Stimulated activated CD8-positive, alpha-beta memory T cell treated with anti-CD3 and anti-CD28 coated beads, Interleukin-7, amount 100 ng/mL, for 24 hours (primary cell): ENCODE measurements at places on chromosomes 13 and 19.
A peak's percentile ranks its signal among the peaks of the same experiment; 100 is the strongest.

DNA sequence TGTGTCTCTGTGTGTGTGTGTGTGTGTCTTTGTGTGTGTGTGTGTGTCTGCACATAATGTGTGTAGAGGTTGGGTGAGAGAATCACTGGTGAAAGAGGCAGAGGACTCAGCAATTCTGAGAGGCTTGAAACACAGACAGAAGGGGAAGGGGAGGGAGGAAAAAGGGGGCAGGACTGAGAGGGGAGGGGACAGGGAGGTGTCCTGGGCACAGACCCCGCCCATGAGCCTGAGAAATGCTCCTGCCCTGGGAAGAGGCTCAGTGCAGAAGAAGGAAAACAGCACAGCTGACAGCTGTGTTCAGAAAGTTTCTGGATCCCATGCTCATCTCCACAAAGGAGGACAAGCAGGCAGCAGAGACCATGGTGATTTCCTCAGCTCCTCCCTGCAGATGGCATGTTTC is 59.1 kb upstream of the CEACAM8 start:
- no peak for DNase-seq

- DNase-seq, result peak; percentile 66
Observed at GRCh38 chr19:39401549-39402345, 4.9 kb upstream of the ZFP36 start.

- DNase-seq, result no peak
Observed at GRCh38 chr13:33403807-33404362, 118.3 kb upstream of the STARD13 start.

DNA sequence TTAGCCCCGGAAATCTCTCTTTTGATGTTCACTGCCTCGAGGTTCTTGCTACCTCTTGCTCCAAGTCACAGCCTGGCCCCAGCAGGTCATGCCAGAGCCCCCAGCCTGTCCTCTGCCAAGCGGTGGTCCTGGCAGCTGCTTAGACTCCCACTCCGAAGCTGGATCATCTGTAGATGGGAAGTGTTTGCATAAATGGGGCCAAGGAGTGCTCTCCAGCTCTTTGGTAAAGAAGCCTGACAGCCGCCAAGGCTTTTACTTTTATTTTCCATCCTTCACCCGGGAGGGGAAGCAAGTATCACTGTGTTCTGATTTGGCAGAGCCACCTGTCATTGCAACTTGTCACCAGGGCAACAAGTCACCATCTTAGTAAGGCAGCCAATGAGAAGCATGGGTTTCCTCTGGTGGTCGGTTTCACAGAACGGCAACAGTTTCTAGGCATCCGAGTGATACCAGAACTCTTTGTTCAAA is 10.6 kb upstream of the RETN start:
- no peak for DNase-seq

DNA sequence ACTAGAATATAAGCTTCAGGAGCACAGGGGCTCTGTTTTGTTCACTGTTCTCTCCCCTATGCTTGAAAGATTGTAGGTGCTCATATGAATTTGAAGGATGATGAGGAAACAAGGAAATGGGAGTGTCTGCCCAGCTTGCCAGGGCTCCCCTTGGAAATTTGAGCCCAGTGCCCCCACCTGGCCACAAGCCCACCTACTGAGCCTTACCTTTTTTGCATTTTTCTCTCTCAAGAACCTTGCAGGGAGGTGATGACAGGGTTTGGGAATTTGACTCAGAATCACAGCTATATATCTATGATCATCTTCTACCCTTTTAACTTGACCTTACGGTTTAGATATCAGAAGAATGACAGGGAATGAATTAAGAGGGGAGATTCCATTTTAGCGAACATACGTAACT is 33.8 kb downstream of the SERP2 start:
- no peak for DNase-seq

DNA sequence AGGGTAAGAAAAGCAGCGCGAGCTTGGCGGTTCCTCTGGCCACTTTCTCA is at the start of gene DMRTC2:
TSS of gene DMRTC2 (plus strand) at position 42 of the 50 bp plus-strand sequence. CDS start 2,387 bp downstream, outside the sequence.
- DNase-seq, result no peak

GRCh38 chr19:50261446-50261970 is 58.1 kb downstream of the MYH14 start:
- DNase-seq, result no peak

- no peak for DNase-seq
Observed at GRCh38 chr19:53671663-53672062, 39.9 kb downstream of the DPRX start.

- no peak for DNase-seq
Observed at GRCh38 chr19:49767381-49767780, 580 bp downstream of the AP2A1 start.

DNA sequence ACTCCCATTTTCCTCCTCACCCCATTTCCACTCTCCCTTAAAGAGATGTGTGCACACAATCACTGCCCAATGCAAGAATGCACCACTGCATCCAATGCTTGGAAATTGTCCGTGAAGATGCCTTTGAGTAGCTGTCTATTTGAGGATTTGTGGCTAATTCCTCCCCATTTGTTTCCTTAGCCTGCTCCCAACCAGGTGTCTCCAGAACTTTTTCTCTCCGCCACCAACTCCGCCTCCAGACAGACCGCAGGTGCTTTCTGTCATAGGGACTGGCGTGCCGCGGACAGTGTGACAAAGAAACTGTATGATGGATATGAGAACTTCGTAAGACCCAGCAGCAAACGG is 461 bp upstream of the TM9SF2 start:
- DNase-seq, result no peak

DNA sequence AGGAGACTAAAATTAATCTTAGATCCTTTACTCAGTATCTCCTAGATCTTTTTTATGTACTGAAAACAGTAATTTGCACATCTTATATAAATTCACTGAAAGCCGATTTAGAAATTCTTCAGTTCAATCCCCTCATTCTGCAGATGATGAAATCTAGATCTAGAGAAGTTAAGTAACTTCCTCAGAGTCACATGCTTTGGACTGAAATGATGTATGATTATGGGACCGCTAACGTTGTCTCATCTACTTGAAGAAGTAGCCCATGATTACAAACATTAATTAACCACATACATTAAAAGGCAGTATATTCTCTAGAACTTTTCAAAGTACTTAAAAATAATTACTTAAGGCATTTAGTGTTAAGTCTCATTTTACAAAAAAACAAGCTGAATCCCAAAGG is 37.8 kb downstream of the ELF1 start:
- DNase-seq, result no peak

GRCh38 chr19:49057636-49058234 is at the start of gene CGB7:
Gene CGB7, minus strand, starts transcription at chr19:49057749. Its CDS starts 2,374 bp downstream, at chr19:49055375.
- peak; percentile 9 for DNase-seq

GRCh38 chr13:109369353-109370052 is 416.9 kb downstream of the IRS2 start:
- DNase-seq, result no peak

GRCh38 chr13:48561466-48562235 is 28.8 kb upstream of the RCBTB2 start:
- DNase-seq, result no peak

GRCh38 chr19:15340086-15340485 is 7.7 kb upstream of the BRD4 start:
- no peak for DNase-seq

GRCh38 chr13:67736646-67737420 is 506.7 kb upstream of the PCDH9 start:
- no peak for DNase-seq

DNA sequence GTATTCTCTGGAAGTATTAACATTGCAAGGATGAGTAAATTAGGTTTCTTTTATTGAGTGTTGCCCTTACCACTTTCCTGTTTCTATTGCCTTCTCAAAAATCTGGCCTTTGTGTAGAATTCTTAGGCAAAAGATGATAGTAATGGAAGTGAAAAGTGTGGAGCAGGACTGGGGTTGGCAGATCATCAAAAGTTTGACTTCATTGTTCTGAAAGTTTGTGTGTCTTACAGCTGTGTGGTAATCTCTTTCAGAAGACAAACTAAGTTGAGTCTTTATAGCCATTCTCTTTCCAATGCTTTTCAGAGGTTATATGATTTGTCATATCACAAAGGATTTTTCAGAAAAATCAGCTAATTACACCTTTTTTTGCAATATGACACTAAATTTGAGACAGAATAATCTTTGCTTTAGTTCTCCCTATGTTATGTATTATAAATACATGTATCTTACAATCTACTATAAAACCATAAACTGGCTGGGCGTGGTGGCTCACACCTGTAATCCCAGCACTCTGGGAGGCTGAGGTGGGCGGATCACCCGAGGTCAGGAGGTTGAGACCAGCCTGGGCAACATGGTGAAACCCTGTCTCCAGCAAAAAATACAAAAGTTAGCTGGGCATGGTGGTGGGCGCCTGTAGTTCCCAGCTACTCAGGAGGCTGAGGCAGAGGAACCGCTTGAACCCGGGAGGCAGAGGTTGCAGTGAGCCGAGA is 8.7 kb upstream of the KCNRG start:
- no peak for DNase-seq

DNA sequence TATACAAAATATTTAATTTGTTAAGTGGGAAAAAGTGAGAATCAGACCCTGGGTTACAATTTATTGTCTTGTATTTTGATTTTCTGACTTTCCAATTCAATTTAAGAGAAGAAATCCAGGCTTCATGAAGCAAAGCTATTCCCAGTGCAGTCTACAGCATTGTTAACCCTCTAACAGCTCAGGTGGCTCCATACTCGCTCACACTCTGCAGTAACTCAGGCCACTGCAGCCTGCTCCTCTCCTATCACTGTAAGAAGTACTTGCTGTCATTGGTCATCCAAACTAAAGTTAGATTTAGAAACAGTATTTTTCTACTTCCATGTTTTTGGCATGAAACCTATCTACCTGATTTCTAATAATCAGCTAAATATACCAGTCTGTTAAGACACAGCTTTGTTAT is 830.3 kb downstream of the PCDH9 start:
- DNase-seq, result no peak

DNA sequence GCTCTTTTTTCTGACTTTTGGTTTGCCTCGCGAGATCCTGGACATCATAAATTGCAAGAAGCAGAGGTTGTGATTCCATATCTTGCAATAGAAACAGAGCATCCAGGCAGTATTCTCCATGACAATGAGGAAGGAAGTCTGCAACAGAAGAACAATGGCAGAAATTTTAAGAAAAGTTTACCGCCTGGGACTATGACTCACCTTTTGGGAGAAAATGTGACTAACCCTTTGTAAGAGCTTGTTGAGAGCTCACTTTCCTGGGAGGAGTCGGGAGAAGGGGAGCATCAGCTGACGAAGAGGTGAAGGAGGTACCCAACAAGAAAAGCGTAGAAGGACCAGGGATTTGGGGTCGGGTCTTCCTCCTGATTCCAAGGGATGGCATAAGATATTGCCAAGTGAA is 34.3 kb upstream of the TNFSF11 start:
- no peak for DNase-seq

DNA sequence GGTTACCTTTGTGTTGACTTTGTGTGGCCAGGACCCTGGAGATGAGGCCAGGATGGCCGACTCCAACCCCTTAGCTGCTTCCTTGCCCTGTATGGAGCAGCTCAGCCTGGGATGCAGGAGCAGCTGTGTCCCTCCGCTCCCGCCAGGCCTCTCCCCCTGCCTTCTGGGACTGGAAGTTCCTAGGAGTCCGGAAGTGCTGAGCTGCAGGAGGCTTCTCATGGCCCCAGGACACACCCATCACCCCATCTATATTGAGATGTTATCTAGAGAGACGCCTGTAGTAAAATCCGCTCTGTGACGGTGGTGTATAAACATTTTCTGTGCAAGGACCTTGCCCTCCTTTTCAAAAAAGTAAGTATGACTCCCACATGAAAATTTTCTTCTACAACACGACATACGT is 27.0 kb downstream of the WTIP start:
- DNase-seq, result no peak

- DNase-seq, result no peak
Observed at GRCh38 chr19:658916-659839, 3.8 kb downstream of the RNF126 start.

DNA sequence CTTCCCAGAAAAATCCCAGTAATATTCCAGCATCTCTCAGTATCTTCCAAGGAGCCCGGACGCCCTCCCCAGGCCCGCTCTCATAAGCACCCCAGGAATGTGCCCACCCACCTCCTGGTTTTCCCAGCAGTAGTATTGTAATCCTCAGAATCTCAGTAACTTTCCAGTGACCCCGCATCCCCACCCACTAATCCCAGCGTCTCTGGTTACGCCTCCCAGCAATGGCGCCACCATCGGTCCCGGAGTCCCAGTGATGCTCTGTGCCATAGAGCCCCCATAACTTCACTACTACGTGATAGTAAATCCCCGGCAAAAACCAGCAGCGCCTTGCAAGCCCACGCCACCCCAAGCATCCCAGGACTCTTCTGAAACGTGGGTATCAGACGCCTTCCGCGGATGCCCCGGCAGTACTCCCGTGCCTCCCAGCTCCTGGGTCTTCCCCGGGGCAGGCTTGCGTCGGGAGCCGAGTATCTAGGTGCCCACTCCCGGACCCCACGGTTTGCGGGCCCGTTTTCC is 928 bp upstream of the PNPLA6 start:
- no peak for DNase-seq

GRCh38 chr19:50357178-50358100 is 8.0 kb downstream of the NAPSA start:
- DNase-seq, result peak; percentile 77

DNA sequence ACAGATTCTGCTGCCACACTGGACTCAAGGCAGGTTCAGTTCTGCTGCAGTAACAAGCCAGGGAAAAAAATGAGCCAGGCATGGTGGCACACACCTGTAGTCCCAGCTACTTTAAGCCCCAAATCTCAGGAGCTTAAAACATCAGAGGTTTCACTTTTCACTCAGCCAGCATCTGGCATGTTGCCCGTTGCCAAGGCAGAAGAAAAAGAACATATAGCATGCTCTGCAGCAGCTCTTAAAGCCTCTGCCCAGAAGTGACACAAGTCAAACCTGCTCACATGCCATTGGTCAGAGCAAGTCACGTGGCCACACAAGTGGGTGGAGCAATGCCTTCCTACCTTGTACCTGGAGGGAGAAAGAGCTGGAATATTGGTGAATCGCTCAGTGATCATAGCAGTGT is 14.7 kb upstream of the ADGRE5 start:
- DNase-seq, result no peak

DNA sequence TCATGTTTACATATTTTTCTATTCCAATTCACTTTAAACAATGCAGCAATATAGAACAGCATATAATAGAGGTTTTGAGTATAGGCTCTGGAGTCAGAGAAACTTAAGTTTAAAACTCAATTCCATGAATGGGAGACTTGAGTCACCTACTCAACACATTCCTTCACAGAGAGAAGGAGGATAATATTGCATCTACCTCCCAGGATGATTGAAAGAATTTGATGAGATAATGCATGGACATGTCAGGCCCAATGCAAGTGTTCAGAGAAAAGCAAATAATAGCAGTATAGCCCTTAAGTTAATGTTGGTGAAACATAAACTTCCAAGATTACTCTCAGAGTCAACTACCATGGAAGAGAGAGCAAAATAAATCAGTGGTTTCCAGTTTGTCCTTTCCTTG is 170.2 kb downstream of the DCLK1 start:
- DNase-seq, result no peak

DNA sequence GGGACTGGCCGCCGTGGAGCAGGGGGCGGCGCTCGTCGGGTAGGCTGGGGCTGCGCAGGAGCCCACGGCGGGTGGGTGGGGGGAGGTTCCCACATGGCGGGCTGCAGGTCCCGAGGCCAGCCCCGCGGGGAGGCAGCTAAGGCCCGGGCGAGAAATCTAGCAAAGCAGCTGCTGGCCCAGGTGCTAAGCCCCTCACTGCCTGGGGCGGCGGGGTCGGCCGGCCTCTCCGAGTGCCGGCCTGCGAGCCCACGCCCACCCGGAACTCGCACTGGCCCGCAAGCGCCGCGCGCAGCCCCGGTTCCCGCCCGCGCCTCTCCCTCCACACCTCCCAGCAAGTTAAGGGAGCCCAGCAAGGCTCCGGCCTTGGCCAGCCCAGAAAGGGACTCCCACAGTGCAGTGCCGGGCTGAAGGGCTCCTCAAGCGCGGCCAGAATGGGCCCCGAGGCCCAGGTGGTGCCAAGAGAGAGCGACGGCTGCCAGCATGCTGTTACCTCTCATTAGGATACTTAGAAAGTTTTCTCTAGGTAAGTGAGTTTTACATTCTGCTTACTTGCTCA is 1463.5 kb upstream of the MIR17HG start:
- DNase-seq, result no peak
